ENCODE measurements at places on chromosomes 5 and 9.
A peak's percentile ranks its signal among the peaks of the same experiment; 100 is the strongest.

DNA sequence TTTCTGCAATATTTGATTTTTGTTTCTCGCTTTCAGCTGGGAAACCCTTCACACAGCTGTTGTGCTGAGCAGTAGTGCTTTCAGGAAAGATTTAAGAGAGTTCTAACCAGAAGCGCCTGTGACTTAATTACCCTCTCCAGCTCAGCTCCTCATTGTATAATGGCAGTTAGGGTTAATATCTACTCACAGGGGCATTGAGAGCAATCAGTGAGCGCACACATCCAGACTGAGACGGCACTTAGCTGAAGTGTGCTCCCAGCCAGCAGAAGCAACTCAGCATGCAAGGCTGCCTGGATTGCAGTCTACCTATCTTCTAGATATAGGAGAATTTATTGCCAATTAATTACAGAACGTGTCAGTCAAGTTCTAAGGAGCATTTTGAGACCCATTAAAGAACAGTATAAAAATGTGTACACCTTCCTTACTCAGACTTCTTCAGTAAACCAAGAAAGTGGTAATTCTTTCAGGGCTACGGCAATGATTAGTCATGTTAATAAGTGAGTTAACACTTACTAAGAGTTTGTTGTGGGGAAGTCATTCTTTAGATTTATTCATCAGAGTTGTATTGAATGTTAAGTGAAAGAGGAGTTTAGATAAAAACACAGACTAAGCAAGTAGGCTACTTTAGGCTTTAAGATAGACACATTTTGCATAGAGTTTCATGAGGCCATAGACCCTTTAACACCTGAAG is 111.7 kb upstream of the PCAT7 start:
- no peak for DNase-seq

DNA sequence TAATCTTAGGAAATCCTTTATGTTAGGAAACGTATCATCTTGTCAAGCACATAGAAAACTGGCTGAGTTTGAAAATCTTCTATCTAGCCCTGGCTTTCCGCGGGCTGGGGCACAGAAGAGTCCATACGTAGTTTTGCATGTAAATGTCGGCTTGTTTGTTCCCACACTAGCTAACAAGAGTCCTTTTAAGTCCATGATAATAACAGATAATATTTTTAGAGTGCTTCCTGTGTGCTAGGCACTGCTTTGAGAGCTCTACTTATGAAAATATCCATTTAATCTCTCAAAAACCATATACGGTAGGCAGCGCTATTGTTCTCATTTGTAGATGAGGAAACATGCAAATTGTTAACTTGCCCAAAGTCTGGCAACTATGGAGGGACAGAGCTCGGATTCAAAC is 40.5 kb downstream of the FYB1 start:
- no peak for DNase-seq

- no peak for DNase-seq
Measured at GRCh38 chr9:32294106-32294505, 90.3 kb upstream of the ACO1 start.

GRCh38 chr5:135833961-135834638 is 363 bp upstream of the SLC25A48 start:
- peak; percentile 52 for DNase-seq

DNA sequence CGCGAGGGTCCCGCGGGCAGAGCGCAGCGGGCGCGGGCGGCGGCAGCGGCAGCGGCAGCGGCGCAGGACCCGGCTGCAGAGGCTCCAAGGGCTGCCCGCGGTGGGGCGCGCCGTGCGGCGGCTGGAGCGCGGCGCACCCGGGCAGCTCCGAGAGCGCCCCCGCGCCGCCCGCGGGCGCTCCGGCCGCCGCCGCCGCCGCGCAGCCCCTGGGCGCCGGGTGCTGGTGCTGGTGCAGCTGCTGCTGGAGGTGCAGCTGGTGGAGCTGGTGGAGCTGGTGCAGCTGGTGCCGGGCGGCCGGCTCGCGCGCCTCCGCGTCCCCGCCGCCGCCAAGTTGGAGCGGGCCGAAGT is 644 bp downstream of the IER5L start:
- peak; percentile 67 for DNase-seq

DNA sequence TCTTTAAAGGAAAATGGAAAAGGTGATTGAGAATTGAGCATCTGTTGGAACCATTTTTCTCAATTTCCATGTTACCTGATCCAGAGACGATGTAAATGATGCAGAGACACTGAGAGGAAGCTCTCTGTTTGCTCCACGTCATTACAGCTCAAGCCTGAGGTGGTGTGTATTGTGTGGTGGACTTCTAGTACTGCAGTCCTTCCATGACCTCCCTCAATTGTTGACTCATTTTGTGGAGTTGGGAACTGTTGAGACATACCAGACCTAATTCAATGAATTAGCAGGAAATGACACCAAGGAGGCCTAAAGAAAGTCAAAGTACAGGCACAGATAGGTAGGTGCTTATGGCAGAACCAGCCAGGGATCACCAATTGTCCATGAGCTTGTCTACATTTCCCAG is 15.6 kb upstream of the LVRN start:
- DNase-seq = no peak

DNA sequence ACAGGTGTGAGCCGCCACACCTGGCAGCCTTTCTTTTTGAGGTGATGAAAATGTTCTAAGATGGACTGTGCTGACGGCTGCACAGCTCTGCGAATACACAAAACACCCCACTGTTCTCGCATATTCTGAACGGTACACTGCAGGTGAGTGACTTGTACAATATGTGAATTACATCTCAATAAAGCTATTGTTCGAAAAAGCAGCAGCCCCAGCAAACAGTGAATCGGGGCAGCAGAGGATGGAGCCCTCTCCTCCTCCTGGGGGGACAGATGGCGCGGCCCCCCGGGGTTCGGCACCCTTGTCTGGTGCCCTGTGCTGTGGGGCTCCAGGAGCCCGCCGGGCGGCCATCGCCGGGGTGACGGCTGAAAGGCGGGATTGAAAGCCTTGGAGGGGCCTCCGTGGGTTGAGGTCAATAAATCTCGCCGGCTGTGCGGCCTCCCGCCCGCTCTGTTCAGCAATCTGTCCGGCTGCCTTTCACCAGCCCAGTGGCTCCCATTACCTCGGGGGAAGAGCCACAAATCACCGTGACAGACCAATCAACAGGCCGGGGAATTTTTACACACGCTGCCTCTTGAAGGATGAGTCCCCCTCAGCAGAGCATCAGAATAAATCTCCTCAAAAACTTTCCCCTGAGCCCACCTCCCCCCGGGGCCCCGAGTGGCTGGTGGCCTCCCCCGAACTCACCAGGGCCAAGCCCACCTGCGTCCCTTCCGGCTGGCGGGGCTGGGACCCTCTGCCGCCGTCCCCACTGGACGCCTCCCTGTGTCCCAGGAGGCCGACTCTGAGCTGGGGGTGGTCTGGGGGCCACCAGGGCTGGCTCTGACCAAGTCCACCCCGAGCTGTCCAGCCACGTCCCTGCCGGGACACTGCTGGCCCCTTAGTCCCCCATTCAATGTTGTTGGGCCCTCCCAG is 37.8 kb upstream of the TMEM250 start:
- no peak for DNase-seq

DNA sequence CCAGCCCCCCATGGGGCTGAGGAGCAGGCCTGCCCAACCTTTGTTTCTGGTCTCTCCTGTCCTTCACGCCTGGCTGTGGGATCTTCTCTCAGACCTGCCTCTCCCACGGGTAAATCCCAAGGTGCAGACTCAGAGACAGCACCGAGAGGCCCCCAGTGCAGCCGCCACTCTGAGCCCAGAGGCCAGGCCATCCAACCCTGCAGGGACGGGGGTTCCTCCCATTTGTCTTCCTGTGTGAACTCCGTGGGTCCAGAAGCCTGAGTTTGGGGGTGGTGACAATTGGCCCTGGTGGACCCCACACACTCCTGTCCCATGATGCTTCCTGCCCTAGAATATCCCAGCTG is 123.4 kb downstream of the ADAMTS2 start:
- DNase-seq = no peak

DNA sequence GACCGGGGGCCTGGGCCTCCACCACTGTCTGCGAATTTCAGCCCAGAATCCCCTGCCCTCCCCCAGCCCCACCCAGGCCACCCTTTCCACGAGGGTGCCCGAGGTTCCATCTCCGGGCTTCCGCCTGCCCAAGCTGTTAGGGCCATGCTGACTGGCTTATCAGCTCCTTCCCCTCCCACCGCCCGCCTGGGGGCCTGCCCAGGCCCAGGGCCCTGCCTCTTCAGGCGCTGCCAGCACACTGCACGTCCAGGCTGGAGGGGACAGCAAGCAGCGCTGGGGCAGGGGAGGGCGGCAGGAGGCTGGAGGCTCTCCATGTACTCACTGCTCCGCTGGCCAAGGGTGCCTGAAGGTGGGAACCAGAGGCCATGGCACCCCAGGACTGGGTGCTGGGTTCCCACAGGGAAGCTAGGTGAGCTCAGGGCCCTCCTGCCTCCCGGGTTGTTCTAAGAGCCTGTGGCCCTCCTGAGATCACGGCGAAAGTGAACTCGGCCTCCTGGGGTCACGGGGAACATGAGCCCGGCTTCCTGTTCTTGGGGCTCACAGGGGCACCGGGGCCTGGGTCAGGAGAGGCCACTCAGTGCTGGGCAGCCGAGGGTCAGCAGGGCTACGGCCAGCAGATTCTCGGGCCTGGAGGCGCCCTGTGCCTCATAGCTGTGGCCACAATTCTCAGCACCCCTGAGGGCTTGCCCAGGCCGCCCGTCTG is 57.7 kb upstream of the EGFL7 start:
- DNase-seq = peak; percentile 14

- peak; percentile 73 for DNase-seq
Measured at GRCh38 chr5:6633469-6634245, 417 bp downstream of the SRD5A1 start.

Measured in lung microvascular endothelial cell (primary cell).